Dermis blood vessel endothelial cell (primary cell): ENCODE measurements at places on chromosomes 3 and 15. TPM values are rescaled to one million over a fixed set of nuclear protein-coding genes. Genes with fewer than 3 reads are reported as not detected.

GRCh38 chr3:106981392-106981791 lies 395.8 kb upstream of the CCDC54 start:
- DNase-seq = no peak

- DNase-seq = peak; percentile 42
Observed at GRCh38 chr3:172666181-172666872, 44.5 kb downstream of the NCEH1 start.

Gene NANOGP8
- total RNA-seq = not detected in 2 replicates

Gene TRIM59
- 19.7 and 30.5 TPM in 2 replicates for total RNA-seq

Gene SLC22A13
- total RNA-seq = 0.17 and 0.19 TPM in 2 replicates

Gene TBL1XR1
- 117 and 144 TPM in 2 replicates for total RNA-seq

Gene CORO2B
- total RNA-seq = 1.0 and 1.4 TPM in 2 replicates

DNA sequence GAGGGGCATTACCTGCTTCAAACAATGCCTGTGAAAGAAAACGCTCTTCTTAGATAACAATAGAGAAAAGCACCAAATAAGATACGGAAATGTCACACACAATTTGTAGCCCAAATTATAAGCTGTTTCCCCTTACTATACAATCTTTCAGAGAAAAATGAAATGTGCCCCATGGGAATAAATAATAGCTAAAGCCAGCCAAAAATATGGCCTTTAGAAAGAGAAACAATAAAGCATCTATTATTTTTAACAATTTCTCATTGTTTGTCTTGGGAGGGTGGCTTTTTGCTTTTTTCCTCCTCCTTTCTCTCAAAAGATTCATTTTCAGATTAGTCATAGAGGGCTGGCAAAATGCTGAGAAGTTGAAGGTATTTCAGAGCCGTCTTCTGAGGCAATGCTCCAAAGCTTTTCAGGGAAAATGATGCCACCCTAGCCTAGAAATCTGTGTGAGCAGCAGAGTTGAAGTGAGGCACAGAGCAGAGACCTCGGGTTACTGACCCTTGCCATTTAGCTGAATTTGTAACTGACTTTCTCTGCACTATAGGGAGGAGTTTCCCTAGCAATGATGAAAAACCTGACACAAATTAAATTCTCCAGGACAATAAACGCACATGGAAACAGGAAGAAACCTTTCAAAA lies 86.3 kb upstream of the PRICKLE2 start:
- DNase-seq = peak; percentile 5

DNA sequence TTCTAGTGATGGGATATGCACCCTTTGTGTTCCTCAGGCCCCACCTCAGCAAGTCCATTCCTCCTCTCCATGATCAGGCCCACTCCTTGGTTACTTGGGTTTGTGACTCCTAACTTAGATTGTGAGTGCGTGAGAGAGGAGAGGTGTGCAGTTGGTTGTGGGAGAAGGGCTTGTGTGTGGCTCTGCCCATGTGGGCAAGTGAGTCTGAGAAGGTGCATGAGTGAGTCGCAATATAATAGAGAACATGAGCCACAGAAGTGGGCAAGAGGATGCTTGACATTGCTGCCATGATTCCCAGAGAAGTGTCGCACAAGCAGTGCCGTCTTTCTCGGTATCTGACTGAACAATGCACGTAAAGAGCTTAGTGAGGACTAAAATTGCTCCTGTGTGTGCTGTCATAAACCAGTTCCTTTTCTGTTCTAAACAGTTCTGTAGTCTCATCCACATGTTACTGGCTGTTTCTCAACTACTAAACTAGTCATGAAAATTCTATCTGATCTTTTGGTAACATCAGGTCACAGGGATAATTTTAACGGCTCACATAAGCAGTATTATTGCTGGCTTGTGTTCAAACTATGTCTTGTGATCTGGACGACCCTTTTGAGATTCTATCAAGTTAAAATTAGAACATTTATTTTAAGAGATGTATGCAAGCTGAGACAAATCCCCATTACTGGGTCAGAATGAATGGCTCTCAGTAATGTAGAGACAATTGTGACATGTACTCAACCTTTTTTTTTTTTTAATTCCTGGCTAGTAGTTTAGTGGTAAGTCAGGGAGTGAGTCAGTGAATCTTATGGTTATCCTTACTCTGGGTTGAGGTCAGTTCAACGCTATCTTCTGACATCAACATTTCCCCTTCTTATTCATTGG lies 25.6 kb downstream of the GYG1 start:
- DNase-seq = peak; percentile 37

GRCh38 chr3:17179381-17180205 lies 294.8 kb downstream of the PLCL2 start:
- peak; percentile 12 for DNase-seq

Gene GALNT15
- total RNA-seq = 104 and 175 TPM in 2 replicates

- no peak for DNase-seq
Observed at GRCh38 chr15:98763179-98763578, 114.8 kb downstream of the IGF1R start.

GRCh38 chr3:196969134-196969659 lies 564 bp upstream of the PIGZ start:
- DNase-seq = peak; percentile 45

Gene PPM1M
- total RNA-seq = 20.6 and 25.0 TPM in 2 replicates

DNA sequence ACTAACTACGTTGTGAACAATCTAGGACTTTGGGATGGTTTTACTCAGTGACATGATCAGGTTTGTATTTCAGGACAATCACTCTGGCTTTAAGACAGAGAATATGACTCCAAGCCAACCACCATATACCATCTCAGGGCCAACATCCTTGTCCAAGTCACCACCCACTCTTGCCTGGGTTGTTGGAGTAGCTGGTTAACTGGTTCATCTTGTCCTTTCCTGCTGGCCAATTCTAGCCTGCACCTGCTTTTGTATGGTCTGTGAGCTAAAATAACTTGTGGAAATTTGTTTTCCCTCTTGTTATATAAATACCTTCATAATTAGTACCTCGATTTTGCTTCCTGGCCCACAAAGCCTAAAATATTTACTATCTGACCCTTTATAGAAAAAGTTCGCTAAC lies 306.8 kb upstream of the STT3B start:
- no peak for DNase-seq

- no peak for DNase-seq
Observed at GRCh38 chr3:13034861-13035260, 38.4 kb downstream of the IQSEC1 start.

Gene KIF7
- 0.85 and 1.2 TPM in 2 replicates for total RNA-seq

Gene DOCK3
- under 0.01 TPM in 1 of 2 replicates, not detected in the other for total RNA-seq

DNA sequence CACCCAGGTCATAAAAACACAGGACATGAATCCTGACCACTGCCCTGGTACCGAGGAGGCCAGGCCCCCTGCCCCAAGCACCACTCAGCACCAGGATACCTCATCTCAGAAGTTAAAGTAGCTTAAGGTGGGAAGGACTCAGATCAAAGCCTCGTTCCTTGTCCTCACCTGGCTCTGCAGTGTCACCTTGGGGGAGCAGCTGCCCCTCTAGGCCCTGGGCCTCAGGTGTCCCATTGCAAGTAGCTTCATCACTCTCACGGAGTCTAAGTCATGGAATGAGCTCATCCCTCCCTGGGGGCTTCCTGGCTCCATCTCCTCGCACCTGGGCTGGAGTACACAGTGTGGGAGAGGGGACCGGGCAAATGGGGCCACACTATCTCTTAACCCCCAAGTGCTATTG lies 148.0 kb downstream of the TPRA1 start:
- no peak for DNase-seq

GRCh38 chr3:104614564-104614963 lies 752.1 kb upstream of the ALCAM start:
- DNase-seq = no peak

DNA sequence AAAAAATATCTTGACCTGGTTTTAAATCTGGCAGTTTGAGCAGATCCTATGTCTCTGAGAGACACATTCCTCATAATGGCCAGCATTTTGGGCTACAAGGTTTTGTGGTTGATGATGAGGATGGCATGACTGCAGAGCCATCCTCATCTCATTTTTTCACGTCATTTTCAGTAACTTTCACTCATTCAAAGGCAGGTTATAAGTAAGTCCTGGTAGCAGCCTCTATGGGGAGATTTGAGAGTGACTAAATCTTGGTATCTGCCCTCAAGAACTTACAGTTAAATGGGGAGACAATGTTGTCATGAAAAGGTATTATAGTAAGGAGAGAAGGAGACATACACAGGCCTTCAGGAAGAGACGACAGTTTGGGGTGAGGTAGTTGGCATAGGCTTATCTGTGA lies 14.5 kb downstream of the TIGIT start:
- no peak for DNase-seq

- no peak for DNase-seq
Observed at GRCh38 chr3:34022147-34022546, 223.7 kb downstream of the PDCD6IP start.

Gene ADAMTSL3
- 6.0 and 15.1 TPM in 2 replicates for total RNA-seq

DNA sequence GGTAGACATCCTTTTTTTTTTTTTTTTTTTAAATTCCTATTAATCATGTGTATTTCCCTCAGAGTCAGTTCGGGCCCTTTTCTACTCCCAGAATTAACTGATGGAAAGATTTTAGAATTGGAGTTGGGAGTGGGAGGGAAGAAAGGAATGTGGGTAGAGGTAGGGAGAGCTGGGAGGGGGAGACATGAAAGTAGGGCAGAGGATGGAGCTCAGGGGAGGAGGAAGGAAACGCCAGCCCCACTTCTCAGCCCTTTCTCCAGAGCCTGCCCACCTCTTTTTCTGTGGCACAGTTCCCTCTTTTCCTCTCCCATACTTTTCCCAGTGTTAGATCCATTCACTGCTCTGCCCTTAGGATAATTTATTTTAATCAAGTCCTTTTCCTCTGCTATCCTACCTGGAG lies 129.4 kb downstream of the VPS8 start:
- no peak for DNase-seq

DNA sequence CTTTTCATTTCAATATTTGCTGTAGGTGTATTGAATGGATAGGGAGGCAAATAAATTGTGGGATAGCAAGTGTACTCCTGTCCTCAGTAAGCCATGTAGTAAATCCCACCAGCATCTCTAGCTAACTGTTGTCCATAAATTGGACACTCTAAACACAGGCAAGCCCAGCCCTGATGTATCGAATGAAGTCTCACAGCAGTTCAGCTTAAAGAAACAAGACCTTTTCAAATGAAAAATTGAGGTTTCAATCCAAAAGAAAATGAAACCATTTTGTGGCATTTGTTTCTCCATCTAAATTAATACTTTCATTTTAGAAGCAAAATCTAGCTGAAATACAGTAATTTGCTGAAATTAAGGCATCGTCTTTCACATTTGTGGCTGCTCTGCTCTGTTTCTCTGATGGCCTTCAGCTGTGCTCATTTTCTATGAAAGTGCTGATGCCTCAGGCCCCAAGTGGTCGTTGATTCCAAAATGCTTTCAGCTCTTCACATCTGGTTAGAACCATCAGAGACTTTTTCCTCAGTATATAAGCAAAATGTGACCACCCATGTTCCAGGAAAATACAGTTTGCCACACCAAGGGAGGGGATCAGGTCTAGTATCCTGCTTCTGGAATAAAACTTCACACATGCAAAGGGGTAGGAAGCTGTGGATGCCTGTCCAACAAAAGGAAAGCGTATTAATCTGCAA lies 245.0 kb downstream of the ZMAT3 start:
- no peak for DNase-seq

Gene SYNPR
- total RNA-seq = not detected in 2 replicates

Gene CHRNA5
- 4.6 and 7.2 TPM in 2 replicates for total RNA-seq

Gene BLOC1S6
- 63.8 and 79.3 TPM in 2 replicates for total RNA-seq

Gene MNS1
- under 0.01 and 0.74 TPM in 2 replicates for total RNA-seq

- DNase-seq = no peak
Observed at GRCh38 chr3:29408676-29409075, 127.8 kb downstream of the RBMS3 start.
